ENCODE measurements at places on chromosomes 3 and 15. TPM values are rescaled to one million over a fixed set of nuclear protein-coding genes. Genes with fewer than 3 reads are reported as not detected.

GOLGA8S gene
- 0.60 TPM for total RNA-seq

OR5H2 gene
- total RNA-seq, result not detected

CHRD gene
- 16.8 TPM for total RNA-seq

KLHL40 gene
- total RNA-seq, result not detected

CLSTN2 gene
- total RNA-seq, result 12.0 TPM

CHRFAM7A gene
- total RNA-seq, result 2.7 TPM

IP6K2 gene
- 69.4 TPM for total RNA-seq

FRMD4B gene
- 50.5 TPM for total RNA-seq

DNA sequence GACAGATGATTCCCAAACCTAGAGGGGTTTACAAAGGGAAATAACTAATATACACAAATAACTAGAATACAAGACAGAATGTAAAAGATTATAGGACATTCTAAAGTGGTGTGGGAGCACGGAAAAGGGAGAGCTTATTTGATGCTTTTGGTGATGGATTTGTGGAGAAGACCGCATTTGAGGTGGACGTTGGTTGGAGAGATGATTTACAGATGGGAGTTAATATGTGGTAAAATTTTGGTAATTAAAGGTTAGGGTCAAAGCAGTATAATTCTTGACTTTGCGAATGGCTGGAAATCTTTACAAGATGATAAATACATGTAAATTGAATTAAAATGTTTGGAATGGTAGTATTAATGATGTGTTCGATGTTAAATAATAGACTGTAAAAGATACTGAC is 1.2 kb downstream of the KNL1 start:
- H3K27me3 ChIP-seq, result no peaks in the 10 kb centered on the region
- DNase-seq, result peak; percentile 16
- H3K4me1 ChIP-seq, result no peaks in the 10 kb centered on the region
- H3K36me3 ChIP-seq, result no peaks in the 10 kb centered on the region
- H3K4me3 ChIP-seq, result peak overlapping the region; percentile 100
- H3K27ac ChIP-seq, result no peak overlapping the region

GRCh38 chr3:180048840-180049239 is 12.1 kb upstream of the PEX5L start:
- no peak overlapping the region for H3K4me3 ChIP-seq
- H3K27me3 ChIP-seq, result no peaks in the 10 kb centered on the region
- DNase-seq, result no peak
- no peak overlapping the region for H3K27ac ChIP-seq
- no peaks in the 10 kb centered on the region for H3K4me1 ChIP-seq
- no peaks in the 10 kb centered on the region for H3K36me3 ChIP-seq
